ENCODE measurements at places on chromosomes 13 and 19.

- no peak for DNase-seq
These were observed 284.1 kb upstream of the SOX21 start for GRCh38 chr13:94996445-94996844.

DNA sequence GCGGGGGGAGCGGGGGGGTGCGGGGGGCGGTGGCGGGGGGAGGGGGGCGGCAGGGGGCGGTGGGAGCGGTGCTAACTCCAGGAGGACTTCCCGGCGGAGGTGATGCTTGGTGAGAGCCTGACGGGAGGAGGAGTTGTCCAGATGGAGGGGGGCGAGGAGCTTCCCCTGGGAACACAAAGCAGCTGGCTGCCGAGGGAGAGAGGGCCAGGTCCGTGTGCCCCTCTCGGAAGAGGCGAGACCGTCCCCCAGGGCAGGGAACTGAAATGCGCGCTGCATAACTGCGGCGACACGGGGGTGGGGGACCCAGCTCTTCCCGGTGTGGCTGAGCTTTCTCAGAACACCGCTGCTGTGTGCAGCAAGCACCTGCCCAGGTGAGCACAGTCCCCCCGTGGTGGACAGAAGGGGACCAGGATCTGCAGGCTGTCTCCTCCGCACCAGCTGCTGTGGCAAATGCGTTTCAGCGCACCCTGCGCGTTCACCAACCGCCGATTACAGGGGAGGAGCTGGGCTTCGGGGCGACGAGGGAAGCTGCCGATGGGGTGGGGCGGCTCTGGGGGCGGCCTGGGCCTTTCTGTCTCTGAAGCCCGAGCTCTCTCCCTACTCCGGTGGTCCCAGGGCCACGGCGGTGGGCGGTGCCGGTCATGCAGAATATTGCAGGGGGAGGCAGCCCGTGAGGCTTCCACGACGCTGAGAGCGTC, 54.7 kb upstream of the F7 start:
- DNase-seq = no peak

GRCh38 chr13:62193919-62194318, 778.3 kb upstream of the PCDH20 start:
- no peak for DNase-seq

DNA sequence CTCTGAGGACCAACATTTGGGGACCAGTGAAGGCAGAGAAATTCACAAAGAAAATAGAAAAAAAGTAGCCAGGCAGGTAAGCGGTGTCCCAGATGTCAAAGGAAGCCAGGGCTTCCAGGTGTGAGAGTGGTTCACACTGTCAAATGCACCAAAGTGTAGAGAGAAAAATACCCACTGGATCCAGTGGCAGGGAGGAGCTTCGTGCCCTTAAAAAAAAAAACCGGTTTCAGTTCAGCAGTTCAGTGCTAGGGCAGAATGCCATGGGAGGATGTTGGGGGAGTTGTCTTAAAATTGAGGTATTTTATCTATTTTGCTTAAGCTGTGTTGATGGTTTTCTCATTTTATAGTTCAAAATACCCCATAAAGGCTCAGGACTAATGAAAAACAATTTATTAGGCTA, 47.8 kb upstream of the C1QTNF9 start:
- peak; percentile 30 for DNase-seq

GRCh38 chr13:48896312-48896711, 79.4 kb upstream of the FNDC3A start:
- DNase-seq = peak; percentile 61

- DNase-seq = peak; percentile 19
These were observed 25.5 kb upstream of the MCF2L start for GRCh38 chr13:112943309-112944125.

GRCh38 chr19:34712395-34713261, 21.4 kb upstream of the ZNF181 start:
- DNase-seq = peak; percentile 89

- no peak for DNase-seq
These were observed 468.4 kb downstream of the FOXO1 start for GRCh38 chr13:40197936-40198595.

GRCh38 chr19:50513746-50514345, at the start of gene ASPDH:
TSS of gene ASPDH (minus strand) at chr19:50513913. CDS start at chr19:50513823, 90 bp downstream.
- no peak for DNase-seq

- DNase-seq = peak; percentile 17
These were observed 1047.9 kb upstream of the SLC10A2 start for GRCh38 chr13:104114101-104114500.

DNA sequence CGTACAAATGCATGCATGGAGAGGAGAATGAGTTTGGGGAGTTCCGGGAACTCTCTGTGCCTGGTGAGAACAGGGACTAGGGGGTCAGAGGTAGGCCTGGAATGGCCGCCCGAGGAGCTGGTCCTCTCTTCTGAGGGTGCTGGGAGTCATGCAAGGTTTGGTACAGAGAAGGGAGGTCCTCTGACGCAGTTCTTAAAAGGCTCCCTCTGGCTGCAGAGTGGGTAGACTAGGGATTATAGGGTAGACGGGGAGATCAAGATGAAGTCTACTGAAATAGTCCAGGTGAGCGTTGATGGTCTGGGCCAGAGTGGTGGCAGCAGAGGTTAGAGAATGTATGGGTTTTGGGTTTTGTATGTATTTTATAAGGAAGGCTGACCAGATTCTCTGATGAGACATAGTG, 796 bp downstream of the ZNF304 start:
- DNase-seq = peak; percentile 28

GRCh38 chr19:18257503-18258470, 16.5 kb downstream of the IQCN start:
- no peak for DNase-seq

DNA sequence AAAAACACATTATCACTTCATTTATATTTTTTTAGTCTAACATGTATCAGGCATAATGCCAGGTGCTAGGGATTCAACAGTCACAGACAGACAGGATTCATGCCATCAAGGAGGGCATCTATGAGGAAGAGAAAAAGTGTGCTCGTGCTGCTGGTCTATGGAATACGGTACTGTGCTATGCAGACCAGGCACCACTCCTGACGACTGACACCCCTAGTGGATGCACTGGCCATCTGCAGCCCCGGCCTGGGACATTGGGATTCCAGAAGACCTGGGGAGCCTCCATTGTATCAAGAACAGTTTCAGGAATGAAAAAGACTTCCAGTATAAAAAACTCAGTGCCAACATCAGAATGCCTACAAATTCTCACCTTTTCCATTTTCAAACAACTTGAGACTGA, 94.0 kb downstream of the KLF12 start:
- no peak for DNase-seq

DNA sequence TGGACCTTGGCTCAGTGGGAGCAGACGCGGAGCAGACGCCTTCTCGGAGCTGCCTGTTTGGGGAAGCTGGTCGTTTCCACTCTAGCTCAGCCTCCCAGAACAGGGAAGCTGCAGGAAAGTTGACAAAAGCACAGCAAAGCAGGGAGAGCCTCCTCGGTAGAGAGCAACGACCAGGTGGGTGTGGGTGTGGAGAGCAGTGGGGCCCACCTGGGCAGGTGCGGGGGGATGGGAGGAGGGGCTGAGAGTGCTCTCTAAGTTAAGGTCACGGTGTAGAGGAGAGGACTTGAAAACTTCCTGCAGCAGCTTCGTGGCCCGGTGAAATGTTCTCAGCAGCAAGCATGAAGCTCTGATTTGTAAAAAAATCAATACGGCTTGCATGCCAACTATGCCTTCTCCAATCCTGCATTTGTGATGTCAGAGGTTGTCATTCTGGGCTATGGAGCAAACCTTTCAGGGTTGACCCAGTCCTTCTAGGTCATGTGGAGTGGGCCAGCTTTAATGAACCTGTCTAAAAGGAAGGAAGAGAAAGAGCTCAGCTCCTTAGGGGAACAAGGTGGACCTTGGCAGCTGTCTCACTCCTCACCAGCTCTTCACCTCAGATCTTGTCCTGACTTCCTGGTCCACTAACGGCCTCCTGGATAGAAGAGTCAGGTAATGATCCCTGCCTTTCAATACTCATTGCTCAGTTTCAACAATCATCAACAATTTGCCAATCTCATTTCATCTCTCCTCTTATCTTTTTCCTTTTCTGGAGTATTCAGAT, 85.8 kb upstream of the UBL3 start:
- DNase-seq = no peak

DNA sequence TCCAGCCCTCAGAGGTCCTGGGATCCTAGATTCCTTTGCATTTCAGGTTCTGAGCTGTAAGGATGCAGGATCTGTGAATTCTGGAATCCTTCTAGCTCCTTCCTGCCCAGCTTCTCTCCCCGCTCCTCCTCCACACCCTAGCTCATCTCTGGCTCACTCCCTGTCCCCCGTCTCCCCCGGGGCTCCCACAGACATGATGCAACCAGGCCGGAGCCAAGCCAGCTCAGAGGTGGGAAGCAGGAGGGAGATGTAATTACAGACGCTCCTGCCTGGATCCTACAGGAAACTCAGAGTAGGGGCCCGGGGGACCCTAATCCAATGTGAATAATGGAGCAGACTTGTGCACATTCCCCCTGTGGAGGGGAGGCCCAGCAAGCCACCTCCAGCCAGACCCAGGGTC, 4.5 kb downstream of the GNG8 start:
- DNase-seq = peak; percentile 73

GRCh38 chr19:6232601-6233055, 47.1 kb downstream of the MLLT1 start:
- DNase-seq = peak; percentile 90

- DNase-seq = no peak
These were observed 54.8 kb downstream of the DLEU7 start for GRCh38 chr13:50788551-50789210.

GRCh38 chr19:41545547-41545946, 30.4 kb upstream of the CEACAM21 start:
- no peak for DNase-seq

Measured in fibroblast of villous mesenchyme (primary cell).